ENCODE measurements at places on chromosomes 4 and X.
A peak's percentile ranks its signal among the peaks of the same experiment; 100 is the strongest.

GRCh38 chr4:83356899-83357661, 22.4 kb upstream of the HPSE start:
- H3K27ac ChIP-seq: no peak overlapping the region
- no peak for DNase-seq
- no peaks in the 10 kb centered on the region for H3K36me3 ChIP-seq
- no peaks in the 10 kb centered on the region for H3K27me3 ChIP-seq
- no peak overlapping the region for H3K4me3 ChIP-seq

DNA sequence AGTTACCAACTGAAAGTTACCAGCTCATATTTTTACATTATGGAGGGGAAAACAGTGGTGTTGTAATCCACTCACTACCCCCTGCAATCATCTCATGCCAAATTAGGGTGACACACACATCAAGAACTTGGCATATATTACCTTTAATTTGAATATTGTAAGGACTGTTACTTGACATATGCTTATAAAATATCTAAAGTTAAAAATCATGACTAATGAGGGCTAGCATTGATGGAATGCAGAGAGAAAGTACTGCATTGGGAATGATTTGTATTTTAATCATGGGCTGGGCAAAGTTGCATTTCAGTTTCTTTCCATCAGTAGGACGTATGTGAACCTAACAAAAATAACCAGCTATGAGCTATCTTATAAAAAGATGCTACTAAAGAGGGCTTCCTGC, 517.5 kb upstream of the GRIA3 start:
- H3K27me3 ChIP-seq: no peaks in the 10 kb centered on the region
- H3K27ac ChIP-seq: no peak overlapping the region
- no peak overlapping the region for H3K4me3 ChIP-seq
- no peaks in the 10 kb centered on the region for H3K36me3 ChIP-seq
- DNase-seq: no peak
- no peaks in the 10 kb centered on the region for H3K4me1 ChIP-seq

- peaks cover 11% of the 10 kb centered on the region for H3K27me3 ChIP-seq
- H3K27ac ChIP-seq: no peak overlapping the region
- no peaks in the 10 kb centered on the region for H3K4me1 ChIP-seq
- H3K4me3 ChIP-seq: no peak overlapping the region
- no peak for DNase-seq
Measured at GRCh38 chrX:140572724-140573123, 67.9 kb upstream of the SOX3 start.

- H3K36me3 ChIP-seq: no peaks in the 10 kb centered on the region
- H3K27ac ChIP-seq: peak overlapping the region; percentile 22
- peak overlapping the region; percentile 38 for H3K4me3 ChIP-seq
Measured at GRCh38 chr4:145177906-145178538, 2.4 kb downstream of the OTUD4 start.

DNA sequence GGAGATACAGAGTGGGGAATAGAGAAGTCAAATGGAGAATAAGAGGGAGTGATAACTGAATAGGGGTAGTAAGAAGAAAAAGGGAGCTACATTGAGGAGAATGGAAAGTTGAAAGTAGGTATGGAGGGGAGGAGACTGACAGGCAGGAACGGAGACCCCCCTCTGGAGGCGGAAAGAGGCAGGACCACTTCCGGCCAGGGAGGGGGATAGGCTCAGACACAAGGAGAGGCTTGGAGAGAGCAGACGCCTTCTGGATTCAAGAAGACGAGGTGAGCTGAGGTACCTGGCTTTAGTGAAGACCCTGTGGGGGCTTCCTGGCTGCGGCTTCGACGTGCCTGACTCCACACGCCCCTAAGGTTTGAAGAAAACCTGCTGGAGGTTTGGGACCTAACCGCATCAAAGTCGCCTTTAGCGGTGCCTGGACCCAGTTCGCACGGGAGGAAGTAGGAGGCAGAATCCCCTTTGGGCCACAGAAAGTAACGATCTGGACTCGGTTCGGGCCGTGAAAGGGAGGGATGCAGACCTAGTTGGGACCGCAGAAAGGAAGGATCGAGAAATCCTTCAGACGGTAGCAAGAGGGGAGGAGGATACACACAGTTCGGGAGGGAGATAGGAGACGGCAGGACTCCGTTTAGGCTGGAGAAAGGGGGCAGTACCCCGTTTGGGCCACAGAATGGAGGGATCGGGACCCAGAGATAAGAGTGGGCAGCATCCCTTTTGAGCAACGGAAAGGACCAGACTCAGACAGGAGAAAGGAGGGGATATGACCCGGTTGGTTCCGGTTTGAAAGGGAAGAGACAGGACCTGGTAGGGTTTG, at the start of gene TRO:
Gene TRO (plus strand): TSS at position 215 of the 817 bp plus-strand sequence. CDS start 1,423 bp downstream, outside the sequence.
- no peak for DNase-seq
- no peaks in the 10 kb centered on the region for H3K4me1 ChIP-seq
- no peaks in the 10 kb centered on the region for H3K27me3 ChIP-seq

DNA sequence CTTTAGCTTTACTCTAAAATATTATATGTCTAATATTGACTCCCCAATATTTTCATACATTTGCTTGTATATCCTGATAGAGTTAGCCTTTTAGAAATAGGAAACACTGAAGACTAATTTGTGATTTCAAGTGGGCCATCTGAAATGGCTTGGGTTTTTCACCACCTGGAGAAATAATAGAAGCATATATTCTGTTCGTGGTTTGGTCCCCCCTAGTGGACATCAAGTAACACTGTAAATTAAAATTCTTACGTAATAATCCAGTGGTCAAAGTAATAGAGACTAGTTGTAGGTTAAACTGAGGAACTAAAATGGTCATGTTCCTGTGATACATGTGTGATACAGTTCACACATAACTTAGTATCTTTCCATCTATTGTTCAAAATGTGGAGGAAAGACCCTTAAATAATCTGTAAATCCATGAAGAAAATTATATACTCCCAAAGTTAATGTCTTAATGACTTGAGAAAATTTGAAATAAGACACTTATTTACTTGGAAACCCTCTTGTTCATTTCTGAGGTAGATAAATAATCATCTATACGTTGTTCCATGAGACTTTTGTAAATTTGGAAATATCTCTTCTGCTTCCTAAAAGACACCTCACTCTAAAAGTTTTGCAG, 79.8 kb upstream of the SMARCAD1 start:
- no peaks in the 10 kb centered on the region for H3K4me1 ChIP-seq
- H3K27ac ChIP-seq: no peak overlapping the region
- no peaks in the 10 kb centered on the region for H3K27me3 ChIP-seq
- no peak overlapping the region for H3K4me3 ChIP-seq
- no peaks in the 10 kb centered on the region for H3K36me3 ChIP-seq

GRCh38 chr4:1208266-1208961, 36.0 kb upstream of the SPON2 start:
- H3K27ac ChIP-seq: peak overlapping the region; percentile 38
- H3K4me1 ChIP-seq: peaks cover 10% of the 10 kb centered on the region
- peak; percentile 46 for DNase-seq
- H3K4me3 ChIP-seq: no peak overlapping the region

GRCh38 chr4:158071931-158072330, 100.9 kb downstream of the GASK1B start:
- H3K27ac ChIP-seq: no peak overlapping the region
- H3K36me3 ChIP-seq: no peaks in the 10 kb centered on the region
- no peak for DNase-seq

GRCh38 chr4:8744083-8744805, 127.4 kb downstream of the HMX1 start:
- H3K27me3 ChIP-seq: no peaks in the 10 kb centered on the region
- no peaks in the 10 kb centered on the region for H3K4me1 ChIP-seq
- no peak for DNase-seq
- no peaks in the 10 kb centered on the region for H3K36me3 ChIP-seq

DNA sequence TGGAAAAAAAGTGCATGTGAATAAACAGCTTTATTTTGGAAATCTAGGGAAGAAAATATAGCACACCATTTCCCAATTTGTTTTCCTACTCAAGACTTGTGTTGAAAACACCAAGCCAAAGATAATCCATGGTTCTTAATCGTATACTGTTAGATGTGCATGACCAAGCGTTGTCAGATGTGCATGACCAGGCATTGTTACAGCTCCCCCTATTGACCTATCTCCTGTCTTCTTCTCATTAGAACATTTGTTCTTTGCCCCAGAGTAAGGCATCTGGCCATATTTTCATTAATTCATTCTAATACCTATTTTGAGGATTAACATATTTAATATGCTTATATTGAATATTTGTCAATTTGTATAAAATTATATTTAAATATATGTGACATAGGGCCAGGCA, 14.4 kb upstream of the VCX start:
- H3K4me3 ChIP-seq: no peak overlapping the region
- DNase-seq: no peak
- H3K27me3 ChIP-seq: no peaks in the 10 kb centered on the region
- no peak overlapping the region for H3K27ac ChIP-seq
- H3K36me3 ChIP-seq: no peaks in the 10 kb centered on the region

DNA sequence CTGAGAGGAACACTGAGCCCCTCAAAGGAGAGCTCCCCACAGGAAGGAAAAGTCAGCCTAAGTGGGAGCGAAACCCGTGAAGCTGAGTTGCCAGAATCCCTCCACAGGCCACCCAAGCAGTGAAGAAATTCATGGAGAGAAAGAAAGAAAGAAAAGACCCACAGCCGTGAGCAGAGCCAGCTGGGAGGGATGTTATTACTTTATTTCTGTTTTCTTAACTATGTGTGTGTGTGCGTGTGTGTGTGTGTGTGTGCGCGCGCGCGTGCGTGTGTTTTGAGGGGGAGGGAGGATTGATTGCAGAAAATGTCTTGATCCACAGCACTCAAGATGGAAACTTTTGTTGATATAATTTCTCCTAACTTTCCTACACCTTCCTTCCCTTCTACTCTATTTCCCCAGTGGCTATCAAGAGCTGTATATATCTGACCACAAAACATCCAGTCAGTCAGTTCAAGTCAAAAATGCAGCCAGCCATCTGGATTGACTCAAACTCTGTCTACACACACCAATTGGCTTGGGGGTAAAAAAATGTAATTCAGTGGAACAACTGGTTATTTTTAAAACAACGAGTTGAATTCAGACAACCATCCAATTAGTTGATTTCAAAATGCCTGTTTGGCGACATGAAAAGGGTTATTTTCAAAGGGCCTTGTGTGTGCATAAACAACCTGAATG, 13.8 kb upstream of the GPC3 start:
- H3K36me3 ChIP-seq: no peaks in the 10 kb centered on the region
- H3K4me1 ChIP-seq: no peaks in the 10 kb centered on the region
- DNase-seq: no peak
- H3K27me3 ChIP-seq: no peaks in the 10 kb centered on the region
- no peak overlapping the region for H3K27ac ChIP-seq
- H3K4me3 ChIP-seq: no peak overlapping the region

DNA sequence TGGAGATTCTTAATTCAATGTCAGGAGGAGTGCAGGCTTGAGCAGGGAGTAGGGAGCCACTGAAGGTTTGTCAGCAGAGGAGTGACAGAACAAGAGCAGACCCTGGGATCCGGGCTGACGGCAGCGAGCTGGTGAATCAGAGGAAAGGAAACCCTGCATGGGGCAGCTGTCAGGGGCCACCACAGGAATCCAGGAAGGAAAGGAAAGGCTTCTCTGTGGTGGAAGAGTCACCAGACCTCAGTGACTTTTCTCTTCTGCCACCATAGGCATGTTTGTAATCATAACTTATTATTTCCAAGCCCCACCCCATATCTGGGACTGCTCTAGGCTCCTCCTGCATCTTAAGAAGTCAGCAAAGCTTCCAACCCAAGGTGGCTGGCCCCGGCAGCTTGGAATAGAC, 150.9 kb downstream of the BCOR start:
- no peaks in the 10 kb centered on the region for H3K4me1 ChIP-seq
- no peaks in the 10 kb centered on the region for H3K36me3 ChIP-seq

- no peak for DNase-seq
- H3K27me3 ChIP-seq: no peaks in the 10 kb centered on the region
- H3K27ac ChIP-seq: no peak overlapping the region
- H3K4me1 ChIP-seq: no peaks in the 10 kb centered on the region
Measured at GRCh38 chr4:149531861-149532260, 283.8 kb downstream of the IQCM start.

GRCh38 chr4:53023677-53024299, 161.7 kb downstream of the RASL11B start:
- no peak overlapping the region for H3K27ac ChIP-seq
- H3K4me3 ChIP-seq: no peak overlapping the region
- DNase-seq: no peak

GRCh38 chr4:82372517-82373485, 990 bp downstream of the HNRNPD start:
- peak overlapping the region; percentile 90 for H3K4me3 ChIP-seq
- H3K36me3 ChIP-seq: no peaks in the 10 kb centered on the region
- no peaks in the 10 kb centered on the region for H3K27me3 ChIP-seq
- peak; percentile 80 for DNase-seq

- peak; percentile 38 for DNase-seq
Measured at GRCh38 chrX:53287493-53288138, 6.2 kb upstream of the IQSEC2 start.

GRCh38 chr4:88745175-88745574, 47.5 kb upstream of the NAP1L5 start:
- H3K4me3 ChIP-seq: no peak overlapping the region
- H3K36me3 ChIP-seq: peaks cover 63% of the 10 kb centered on the region
- H3K27me3 ChIP-seq: no peaks in the 10 kb centered on the region
- H3K27ac ChIP-seq: no peak overlapping the region
- no peak for DNase-seq

DNA sequence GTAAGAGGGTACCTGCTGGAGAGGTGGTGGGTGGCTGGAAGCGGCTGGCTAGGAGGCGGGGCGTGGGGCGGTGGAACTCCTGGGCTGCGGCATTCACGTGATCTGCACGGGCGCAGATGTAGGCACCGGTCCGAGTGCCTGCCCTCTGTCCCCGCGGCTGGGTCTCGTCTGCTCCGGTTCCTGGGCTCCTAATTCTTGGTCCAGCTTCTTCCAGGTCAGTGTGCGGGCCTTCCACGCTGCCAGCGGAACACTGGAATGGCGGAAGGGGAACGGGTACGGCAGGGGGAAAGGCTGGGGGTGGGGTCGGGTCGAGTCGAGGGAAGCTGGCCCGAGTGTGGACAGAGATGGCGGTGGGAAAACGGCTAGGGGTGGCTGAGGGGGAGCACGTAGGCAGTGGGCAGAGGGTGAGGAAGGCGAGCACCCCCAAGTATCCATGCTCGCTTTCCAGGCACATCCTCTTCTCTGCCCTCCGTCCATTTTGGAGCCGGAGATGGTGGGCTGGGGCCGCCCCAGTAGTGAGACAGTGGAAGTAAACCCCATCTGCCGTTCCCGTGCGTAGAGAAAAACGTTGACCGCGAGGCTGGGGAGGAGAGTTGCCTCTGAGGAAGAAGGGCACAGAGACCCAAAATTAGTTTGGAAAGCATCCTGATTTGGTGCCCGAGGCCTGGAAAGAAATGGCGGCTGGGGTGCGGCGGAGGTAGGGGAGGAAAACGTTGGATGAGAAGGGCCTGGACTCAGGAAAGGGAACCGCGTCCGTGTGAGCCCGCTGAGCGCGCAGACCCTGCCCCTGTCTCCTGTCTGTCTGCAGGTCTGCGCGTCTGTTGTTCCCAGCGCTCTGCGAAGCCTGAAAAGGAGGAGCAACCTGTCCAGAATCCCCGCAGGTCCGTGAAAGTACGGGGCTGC, at the start of gene TCEAL4:
Gene TCEAL4 (plus strand): TSS at position 105 of the 903 bp plus-strand sequence. CDS start 1,161 bp downstream, outside the sequence.
- peak within 1 kb of the TSS; percentile 38 for H3K27ac ChIP-seq
- H3K4me1 ChIP-seq: no peaks in the 10 kb centered on the region
- no peaks in the 10 kb centered on the region for H3K27me3 ChIP-seq
- H3K4me3 ChIP-seq: peak within 1 kb of the TSS; percentile 52
- no peaks in the 10 kb centered on the region for H3K36me3 ChIP-seq
- DNase-seq: peak; percentile 54
